ENCODE measurements at places on chromosomes 6 and 20.

- DNase-seq: no peak
These were observed 988 bp downstream of the ECHDC1 start for GRCh38 chr6:127342296-127342945.

DNA sequence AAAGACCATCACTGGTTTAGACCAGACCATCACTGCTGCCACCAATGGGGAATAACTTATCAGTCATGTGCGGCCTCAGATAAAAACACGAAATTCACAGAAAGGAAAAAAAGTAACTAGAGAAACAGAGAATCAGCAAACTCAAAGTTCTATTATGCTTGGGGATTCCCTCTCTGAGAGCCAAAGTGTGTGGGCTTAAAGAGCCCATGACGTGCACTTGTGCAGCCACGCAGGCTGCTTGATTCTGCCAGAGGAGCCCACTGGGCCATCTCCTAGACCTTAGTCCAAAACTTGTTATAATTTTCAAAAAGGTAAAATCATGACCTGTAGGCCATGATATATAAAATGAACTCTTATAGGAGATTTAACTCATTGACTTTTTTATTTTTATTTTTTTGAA lies 15.2 kb downstream of the RAB44 start:
- no peak for DNase-seq

- no peak for DNase-seq
These were observed 4.7 kb upstream of the RIPOR2 start for GRCh38 chr6:24940311-24940917.

GRCh38 chr6:53461696-53462095 lies 83.2 kb downstream of the GCLC start:
- DNase-seq: no peak

DNA sequence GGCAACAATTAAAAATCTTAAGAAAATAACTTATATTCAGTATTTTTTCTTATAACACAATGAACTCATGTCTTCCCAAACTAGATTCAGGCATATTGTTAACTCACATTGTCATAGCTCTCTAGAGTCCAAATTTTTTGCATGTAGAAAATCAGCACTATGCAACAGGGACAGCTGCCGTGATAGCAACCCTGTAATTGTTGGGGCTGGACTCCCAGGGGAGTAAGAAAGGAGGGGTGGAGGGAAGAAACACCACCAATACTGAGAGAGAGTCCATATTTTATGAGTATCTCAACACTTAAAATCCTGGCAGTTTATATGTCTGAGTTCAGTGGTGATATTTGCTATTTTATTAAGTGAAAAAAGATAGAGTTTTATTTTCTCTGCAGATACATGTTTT lies 89.6 kb upstream of the HS3ST5 start:
- DNase-seq: no peak

GRCh38 chr6:24448396-24448795 lies 41.0 kb downstream of the GPLD1 start:
- DNase-seq: no peak
